Articular chondrocyte of knee joint (primary cell): ENCODE measurements at places on chromosomes 2 and 18. TPM values are rescaled to one million over a fixed set of nuclear protein-coding genes. Genes with fewer than 3 reads are reported as not detected.

Gene LRATD1
- under 0.01 and 0.76 TPM in 2 replicates for total RNA-seq

Gene TAF1B
- 35.2 and 41.7 TPM in 2 replicates for total RNA-seq

Gene LMAN2L
- 16.9 and 17.1 TPM in 2 replicates for total RNA-seq

Gene ALPG
- total RNA-seq: not detected in 2 replicates

Gene CNOT9
- 61.5 and 71.0 TPM in 2 replicates for total RNA-seq

Gene CD302
- 24.0 and 28.5 TPM in 2 replicates for total RNA-seq

Gene MFSD2B
- 0.13 TPM in 1 of 2 replicates, not detected in the other for total RNA-seq

Gene TMEM163
- not detected in 2 replicates for total RNA-seq

Gene KYNU
- 8.8 and 26.7 TPM in 2 replicates for total RNA-seq

Gene MAIP1
- 17.3 and 21.4 TPM in 2 replicates for total RNA-seq

Gene AKAIN1
- total RNA-seq: not detected in 2 replicates

Gene IL18R1
- total RNA-seq: 4.2 and 4.4 TPM in 2 replicates

Gene C1QL2
- not detected in 2 replicates for total RNA-seq

Gene SGPP2
- not detected in 2 replicates for total RNA-seq
